ENCODE measurements at places on chromosomes 7 and 10.
A peak's percentile ranks its signal among the peaks of the same experiment; 100 is the strongest.

GRCh38 chr7:151385626-151386300 lies 24.1 kb downstream of the WDR86 start:
- DNase-seq = no peak

GRCh38 chr7:66050990-66051448 lies 24.6 kb upstream of the ASL start:
- DNase-seq = peak; percentile 71

DNA sequence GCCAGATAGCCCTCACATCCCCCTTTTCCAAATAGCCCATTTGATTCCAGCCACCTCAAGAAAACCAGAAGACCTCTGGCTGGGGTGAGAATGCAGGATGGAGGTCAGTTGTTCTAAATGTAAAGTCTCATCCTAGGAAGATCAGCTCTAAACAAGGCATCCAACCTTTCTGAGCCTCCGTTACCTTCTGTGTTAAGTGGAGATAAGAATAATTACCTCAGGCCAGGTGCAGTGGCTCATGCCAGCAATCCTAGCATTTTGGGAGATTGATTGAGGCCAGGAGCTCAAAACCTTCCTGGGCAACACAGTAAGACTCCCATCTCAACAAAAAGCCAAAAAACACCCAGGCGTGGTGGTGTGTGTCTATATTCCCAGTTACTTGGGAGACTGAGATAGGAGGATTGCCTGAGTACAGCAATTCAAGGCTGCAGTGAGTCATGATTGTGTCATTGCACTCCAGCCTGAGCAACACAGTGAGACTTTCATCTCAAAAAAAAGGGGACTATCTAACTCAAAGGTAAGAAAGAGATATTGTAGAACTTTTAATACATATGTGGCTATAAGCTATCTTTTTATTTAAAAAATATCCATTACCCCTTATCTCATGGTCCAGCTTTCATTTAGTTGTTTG lies 43.5 kb downstream of the PRTFDC1 start:
- DNase-seq = no peak

GRCh38 chr7:111853201-111853990 lies 291.1 kb upstream of the IMMP2L start:
- peak; percentile 88 for DNase-seq

DNA sequence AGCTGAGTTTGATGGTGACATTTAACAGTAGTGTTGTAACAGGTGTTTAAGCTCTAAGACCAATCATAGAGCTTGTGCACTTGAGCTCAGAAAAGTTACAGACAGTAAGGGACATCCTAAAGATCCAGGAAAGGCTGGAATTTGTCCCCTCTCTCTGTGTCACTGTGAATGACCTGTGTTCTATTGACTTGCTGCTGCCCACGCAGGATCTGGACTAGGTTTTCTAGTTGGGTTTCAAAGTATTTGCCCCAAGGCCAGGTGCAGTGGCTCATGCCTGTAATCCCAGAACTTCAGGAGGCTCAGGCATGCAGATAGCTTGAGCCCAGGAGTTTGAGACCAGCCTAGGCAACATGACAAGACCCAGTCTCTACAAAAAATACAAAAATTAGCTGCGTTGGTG lies 17.1 kb downstream of the AOC1 start:
- no peak for DNase-seq

- no peak for DNase-seq
Measured at GRCh38 chr7:2941216-2941859, 97.2 kb upstream of the GNA12 start.

DNA sequence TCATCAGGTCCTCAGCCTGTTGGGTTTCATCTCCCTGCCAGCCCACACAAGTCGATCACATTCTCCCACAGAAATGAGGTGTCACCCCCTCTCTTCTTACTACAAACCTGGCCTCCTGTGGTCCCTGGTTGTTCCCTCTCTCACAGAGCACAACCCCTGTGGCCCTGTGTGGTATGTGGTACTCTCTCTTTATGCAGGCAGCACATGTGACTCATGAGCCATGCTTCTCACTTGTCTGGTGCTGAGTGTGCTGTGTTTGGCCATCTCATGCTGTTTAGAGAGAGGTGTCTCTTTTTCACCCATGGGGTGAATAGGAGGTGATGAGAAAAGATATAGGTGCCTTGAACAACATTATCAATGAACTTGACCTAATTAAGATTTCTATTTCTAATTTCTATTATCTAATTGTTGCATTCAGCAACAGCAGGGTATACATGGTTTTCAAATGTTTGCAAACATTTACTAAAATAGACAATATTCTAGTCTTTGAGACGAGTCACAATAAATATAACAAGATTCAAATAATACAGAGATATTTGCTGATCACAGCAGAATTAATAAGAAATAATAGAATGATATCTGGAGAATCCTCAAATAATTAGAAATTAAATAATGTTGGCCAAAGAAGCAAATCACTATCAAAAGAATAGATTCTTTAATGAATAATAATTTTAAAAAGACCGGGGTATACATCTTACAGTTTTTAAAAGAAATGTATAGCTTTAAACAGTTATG lies 633.8 kb upstream of the IGFBP3 start:
- no peak for DNase-seq

GRCh38 chr7:96962221-96962885 lies 43.0 kb upstream of the DLX6 start:
- no peak for DNase-seq

DNA sequence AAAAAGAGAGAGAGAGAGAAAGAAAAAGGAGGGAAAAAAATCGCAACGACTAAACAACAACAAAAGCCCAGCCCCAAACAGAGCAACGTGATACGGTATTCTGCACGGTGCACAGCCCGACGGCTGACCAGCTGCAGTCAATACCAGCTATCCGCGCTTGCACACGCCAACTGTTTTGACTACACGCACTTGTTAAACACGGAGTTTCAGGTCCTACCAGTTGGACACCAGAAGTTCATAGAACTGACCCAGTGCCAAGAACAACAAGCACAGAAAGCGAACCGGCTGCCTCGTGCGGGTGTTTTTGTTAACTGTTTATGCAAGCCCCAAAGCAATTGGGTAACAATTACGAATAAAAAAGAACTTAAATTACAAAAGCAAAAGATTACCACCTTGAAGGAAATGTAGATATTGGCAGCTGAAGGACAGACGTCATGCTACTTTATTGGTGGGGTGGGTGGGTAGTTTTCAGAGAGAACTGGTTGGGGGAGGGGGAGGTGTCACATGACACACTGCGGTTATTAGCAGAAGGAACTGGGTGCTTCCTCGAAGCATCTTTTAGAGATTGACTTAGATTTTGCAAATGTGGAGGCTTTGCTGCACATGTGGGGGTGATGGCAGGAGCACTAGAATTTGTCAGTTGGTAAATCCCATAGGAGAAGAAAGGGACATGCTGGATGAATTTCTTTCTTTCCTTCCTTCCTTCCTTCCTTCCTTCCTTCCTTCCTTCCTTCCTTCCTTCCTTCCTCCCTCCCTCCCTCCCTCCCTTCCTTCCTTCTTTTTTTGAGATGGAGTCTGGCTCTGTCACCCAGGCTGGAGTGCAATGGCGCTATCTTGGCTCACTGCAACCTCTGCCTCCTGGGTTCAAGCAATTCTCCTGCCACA lies 110.6 kb upstream of the EFCAB10 start:
- peak; percentile 33 for DNase-seq

DNA sequence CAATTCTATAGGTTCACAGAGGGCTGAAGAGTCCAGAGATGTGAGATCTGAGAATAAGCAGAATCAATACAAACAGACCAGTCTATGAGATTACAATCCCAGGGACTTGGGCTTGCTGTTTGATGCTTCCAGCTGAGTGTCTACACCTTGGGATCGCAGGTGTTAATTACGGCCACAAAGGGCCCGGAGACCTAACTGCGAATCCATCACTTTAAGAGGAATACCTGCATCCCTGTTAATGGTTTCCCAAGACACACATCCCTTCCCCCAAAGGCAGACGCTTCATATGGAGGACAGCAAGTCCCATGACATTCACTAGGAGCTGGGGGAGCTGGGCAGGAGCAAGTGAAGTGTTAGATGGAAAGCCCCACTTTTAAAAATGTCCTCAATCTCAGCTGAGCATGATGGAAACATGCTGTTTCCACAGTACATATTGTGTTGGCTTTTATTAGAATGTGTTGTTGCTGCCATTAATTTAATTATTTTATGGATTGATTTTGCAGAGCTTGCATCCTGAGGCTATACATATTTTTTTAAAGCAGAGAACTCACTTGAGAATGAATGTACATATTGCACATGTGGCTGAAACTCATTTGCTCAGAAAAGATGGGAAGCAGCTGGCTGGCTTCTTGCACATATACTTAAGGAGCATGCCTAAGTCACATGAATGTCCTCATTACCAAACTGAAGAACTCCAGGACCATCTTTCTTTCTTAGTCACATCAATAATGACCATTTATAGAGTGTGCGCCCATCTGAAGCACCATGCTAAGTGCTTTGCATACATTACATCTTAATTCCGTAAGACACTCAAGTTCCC lies 151.3 kb downstream of the NEBL start:
- no peak for DNase-seq

DNA sequence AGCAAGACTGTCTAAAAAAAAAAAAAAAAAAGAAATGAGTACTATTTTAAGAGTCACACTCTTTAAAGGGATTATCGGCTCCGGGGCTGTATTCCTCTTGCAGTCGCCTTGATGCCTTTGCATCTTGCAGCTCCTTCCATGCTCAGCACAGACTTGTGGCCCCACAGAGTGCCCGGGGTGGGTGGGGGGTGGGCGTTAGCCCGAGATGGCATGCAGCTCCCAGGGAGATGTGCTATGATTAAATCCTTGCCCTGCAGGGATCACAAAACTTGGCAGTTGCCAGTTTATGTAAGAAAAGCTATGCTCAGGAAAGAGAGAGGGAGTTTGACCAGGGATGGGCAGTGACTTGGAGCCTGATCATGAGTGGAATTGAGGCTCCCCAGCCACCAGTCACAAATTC lies 81.9 kb downstream of the CCDC3 start:
- DNase-seq = no peak

GRCh38 chr10:62083412-62084267 lies 182.1 kb downstream of the ARID5B start:
- DNase-seq = peak; percentile 76

DNA sequence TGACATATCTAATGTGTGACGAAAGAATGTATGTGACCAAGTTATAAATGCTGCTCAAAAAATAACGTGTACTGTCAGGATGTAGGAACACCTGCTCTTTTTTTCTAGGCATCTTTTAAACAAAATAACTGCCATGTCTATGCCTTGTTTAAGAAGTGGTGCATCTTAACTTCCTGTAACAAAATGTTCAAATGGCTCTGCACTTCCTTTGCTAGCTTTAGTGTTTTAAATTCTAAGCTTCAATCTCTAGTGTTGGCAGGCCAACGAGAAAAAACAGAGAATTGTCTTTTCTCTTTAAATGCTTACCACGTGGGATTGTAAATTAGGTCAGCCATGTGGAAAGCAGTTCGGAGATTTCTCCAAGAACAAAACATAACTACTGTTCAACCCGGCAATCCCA lies 14.6 kb upstream of the PDSS1 start:
- DNase-seq = no peak

All from NCI-H82 (cell line).